Central memory CD4-positive, alpha-beta T cell (primary cell): ENCODE measurements at places on chromosomes 13 and 19.

DNA sequence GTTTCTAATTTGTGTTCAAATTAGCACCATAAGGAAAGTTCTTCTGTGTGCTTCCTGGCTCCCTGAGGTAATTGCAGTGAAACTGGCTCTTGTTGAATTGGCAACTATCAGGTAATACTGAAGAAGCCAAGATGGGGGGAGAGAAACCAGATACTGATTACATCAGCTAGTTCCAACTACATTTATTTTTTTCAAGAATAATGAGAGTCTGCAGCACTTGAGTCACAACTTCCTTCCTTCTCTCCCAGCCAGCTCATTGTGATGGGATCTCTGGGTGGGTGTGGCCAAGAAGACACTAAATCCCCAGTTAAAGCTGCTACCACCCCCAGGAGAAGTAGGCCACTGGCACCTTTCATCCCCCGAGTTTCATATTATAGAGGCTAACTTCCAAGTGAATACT, 100.7 kb upstream of the RXFP2 start:
- no peak for DNase-seq

GRCh38 chr13:50722440-50723125, 120.9 kb downstream of the DLEU7 start:
- DNase-seq = no peak

GRCh38 chr13:106383791-106384190, 151.7 kb downstream of the EFNB2 start:
- DNase-seq = no peak

GRCh38 chr19:24057144-24057543, 29.8 kb upstream of the ZNF254 start:
- DNase-seq = no peak

GRCh38 chr13:102856557-102856956, 10.7 kb downstream of the ERCC5 start:
- DNase-seq = no peak

DNA sequence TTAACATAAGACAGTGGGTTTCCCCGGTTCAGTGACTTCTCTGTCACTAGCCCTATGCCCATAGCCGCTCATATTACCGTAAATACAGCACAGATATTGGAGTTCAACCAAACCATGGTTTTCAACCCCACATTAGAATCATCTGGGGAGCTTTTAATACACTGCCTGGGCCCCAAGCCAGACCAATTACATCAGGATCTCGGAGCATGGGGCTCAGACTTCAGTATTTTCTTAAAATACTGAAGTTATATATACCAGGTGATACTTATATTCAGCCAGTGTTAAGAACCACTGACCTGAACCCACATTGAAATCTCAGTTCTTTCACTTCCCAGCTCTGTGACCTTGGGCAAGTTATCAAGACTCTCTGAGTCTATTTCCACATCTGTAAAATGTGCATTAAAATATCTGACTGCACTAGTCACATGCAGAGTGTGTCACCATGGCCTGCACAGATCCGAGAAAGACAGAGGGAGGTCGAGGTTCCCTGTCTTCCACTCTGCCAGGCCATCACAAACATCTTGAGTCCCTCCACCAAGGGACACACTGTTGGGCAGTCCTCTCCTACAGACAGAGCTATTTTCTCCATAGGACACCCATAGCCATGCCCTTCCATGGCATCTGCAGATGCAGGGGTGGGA, 32.2 kb upstream of the IPO5 start:
- DNase-seq = no peak

- no peak for DNase-seq
Measured at GRCh38 chr13:31418186-31418585, 218.4 kb downstream of the B3GLCT start.

DNA sequence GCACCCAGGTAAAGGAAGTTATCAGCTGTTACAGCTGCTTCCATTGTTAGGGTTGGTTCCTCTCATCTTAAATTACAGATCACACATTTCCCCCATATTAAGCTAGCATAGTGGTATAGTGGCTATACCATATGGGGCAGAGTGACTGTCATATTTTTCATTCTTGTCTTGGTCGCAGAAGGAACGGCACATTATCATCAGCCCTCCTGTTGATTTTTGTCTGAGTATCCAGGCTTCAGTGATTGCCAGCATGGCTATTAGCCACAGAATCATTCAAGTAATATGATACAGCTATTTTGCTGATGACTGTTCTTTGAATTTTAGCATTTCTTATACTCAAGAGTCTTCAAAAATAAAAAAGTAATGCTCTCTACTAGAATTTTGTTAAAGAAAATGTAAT, 240.9 kb downstream of the LIG4 start:
- DNase-seq = no peak

DNA sequence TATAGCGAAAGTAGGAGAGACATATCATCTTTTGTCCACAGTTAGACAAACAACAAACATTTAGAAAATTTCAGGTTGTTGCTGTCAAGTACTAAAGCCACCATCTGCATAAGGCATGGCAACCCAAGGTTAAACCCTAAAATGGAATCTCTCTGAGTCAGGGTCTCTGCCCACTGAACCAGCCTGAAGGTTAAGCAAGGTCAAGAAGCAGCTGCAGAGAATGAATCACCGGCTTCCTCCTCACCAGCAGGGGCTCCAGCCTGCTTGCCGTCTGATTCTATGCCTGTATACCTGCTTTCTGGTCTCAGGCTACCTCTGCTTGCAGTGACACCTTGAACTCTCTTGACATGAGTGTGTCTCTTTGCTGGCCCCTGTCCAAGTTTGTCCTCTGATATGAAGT, 726.2 kb upstream of the SGCG start:
- DNase-seq = no peak

DNA sequence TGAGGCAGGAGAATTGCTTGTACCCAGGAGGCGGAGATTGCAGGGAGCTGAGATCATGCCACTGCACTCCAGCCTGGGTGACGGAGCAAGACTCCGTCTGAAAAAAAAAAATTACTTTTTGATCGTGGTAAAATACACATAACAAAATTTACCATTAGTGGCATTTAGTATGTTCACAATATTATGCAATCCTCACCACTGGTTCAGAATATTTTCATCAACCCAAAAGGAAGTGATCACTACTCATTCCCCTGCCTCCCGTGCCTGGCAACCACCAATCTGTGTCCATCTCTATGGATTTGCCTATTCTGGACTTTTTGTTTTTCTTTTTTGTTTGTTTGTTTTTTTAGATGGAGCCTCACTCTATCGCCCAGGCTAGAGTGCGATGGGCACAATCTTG, 1.2 kb upstream of the PALM3 start:
- no peak for DNase-seq

GRCh38 chr19:5263615-5264014, 77.0 kb downstream of the PTPRS start:
- no peak for DNase-seq

DNA sequence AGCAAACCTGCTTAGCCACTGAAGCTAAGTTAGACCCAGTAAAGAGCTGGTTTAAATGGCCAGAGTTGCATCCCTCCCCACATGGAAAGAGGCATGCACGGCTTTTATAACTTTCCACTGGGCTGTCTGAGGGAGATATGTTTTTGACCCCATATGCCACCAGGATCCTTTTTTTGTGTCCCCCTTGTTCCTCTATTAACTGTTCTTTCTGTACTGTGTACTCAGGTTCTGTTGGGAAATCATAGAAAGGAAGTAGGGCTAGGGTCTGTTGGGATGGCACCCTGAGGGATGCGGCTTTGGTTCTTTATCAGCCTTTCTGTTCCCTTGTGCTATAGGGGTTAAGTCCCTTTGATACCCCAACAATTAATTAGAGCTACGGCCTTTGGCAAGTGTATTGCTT, 12.2 kb upstream of the TM9SF2 start:
- no peak for DNase-seq

GRCh38 chr13:112894673-112895481, 74.1 kb upstream of the MCF2L start:
- DNase-seq = no peak

DNA sequence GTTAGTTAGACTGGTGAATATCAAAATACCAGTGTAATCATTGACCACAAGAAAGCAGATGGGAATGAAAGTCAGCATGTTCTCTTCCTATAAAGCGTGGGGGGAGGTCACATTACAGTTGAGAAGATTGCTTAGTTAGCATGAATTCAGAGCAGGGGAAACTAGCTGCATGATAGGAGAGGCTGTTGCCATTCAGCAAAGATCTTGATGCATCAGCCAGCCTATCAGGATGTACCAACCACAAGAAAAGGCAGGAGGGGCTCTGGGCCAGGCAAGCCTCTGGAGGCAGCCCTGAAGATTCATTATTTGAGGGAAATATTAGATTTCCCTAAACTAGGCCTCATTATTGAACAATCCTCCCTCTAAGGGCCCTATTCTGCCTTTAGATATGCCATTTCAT, 5.0 kb upstream of the MTMR6 start:
- DNase-seq = peak; percentile 43

DNA sequence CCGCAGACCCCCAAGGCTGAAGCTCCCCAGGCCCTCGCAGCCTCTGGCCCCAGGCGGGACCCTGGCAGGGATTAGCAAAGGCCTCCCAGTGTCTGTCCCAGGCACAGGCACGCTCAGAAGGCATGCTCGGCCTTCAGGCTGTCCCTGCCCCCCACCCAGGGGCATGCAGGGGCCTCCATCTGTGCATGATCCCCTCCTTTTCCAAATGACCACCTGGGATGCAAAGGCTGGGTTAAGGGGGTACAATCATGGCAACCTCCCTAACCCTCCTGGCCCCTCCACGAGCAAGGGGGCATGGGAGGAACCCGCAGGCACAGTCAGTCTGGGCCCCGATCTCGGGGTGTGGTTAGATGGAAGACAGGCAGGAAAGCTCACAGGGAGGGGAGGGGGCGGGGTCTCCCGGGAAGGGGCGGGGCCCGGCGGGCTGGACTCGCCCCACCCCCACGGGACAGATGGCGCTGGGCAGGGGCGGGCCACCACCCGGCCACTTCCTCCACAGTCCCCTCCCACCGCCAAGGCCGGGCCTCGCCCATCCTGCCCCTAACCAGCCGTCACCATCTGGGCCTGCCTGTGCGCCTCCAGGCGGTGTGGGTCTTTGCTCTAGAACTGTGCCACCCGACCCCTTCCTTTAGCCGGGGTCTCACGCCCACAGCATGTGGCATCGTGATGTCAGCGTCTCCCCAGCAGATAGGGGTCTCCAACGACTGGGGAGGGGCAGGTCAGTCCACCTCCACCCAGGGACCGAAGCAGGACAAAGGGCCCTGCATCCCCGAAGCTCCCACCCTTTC, 7.0 kb upstream of the REXO1 start:
- peak; percentile 81 for DNase-seq

GRCh38 chr13:78241278-78241919, 322.8 kb upstream of the EDNRB start:
- no peak for DNase-seq

GRCh38 chr13:73967397-73968165, 166.6 kb downstream of the KLF12 start:
- DNase-seq = no peak

GRCh38 chr13:113938716-113939115, 35.2 kb downstream of the C13orf46 start:
- no peak for DNase-seq

- peak; percentile 66 for DNase-seq
Measured at GRCh38 chr19:41298348-41298964, 11.5 kb upstream of the CCDC97 start.

DNA sequence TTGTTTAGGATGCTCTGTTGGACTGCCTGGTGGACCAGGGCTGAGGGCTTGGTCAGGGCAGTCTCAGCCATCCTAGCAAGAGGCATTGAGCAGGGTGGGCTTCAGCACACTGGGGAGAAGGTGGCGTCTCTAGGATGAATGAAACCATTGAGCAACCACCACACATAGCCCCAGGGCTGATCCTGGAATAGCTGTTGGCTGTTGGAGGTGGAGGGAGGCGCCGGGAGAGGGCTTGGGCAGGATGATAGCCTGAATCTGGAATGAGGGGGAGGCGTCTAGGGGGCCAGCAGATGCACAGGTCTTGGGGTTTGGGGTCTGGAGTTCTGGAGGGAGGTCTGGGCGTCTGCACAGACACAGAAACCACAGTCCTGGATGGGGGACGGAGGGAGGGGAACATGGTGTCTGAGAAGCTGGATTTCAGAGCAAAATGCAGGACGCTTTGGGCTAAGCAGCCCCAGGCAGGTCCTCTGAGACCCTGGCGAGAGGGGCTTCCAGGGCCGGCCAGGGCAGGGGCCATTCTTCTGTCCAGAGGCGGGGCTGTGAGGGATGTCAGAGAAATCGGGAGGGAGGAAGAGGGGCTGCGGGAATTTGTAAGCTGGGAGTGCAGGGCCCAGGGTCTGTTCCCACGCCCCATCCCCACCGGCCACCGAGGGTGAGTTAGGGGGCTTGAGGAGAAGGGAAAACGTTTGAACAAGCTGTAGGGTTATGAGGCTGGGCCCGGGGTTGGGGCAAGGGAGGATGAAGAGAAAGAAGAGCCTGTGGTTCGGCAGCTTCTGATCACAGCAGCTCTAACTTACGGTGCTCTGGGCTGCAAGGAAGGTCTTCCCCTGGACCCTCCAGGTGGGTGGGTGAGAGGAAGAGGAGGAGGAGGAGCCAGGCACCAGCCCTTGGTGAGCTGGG, 5.2 kb downstream of the TRAPPC5 start:
- DNase-seq = no peak

GRCh38 chr19:10074153-10074552, 12.0 kb upstream of the SHFL start:
- DNase-seq = peak; percentile 56

GRCh38 chr19:3469638-3470499, 10.5 kb downstream of the SMIM24 start:
- DNase-seq = no peak

DNA sequence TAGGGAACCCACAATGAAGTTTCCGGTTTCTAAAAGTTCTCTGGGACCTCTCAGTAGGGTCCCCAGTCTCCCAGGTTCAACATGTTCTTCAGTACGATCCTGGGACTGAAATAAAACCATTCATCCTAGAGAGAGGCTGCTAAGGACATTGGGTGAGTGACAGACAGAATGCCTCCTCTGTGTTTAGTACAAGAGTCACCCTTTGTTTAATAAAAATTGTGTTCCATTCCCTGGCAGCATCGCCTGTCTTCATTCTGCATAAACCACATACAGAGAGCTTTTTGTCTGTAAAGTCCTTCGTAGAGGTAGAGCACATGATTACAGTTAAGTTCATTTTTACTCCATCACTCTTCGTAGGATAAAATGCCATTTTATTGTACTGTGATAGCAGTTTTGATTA, 95.3 kb upstream of the GPR12 start:
- no peak for DNase-seq

GRCh38 chr19:55459551-55459949, 1.9 kb downstream of the ISOC2 start:
- DNase-seq = no peak
